ENCODE measurements at places on chromosomes 5 and 9. TPM values are rescaled to one million over a fixed set of nuclear protein-coding genes. Genes with fewer than 3 reads are reported as not detected.

SPARC gene
- 115 TPM for total RNA-seq

LCNL1 gene
- not detected for total RNA-seq

ATG10 gene
- 3.2 TPM for total RNA-seq

ARSI gene
- total RNA-seq: 0.51 TPM

- H3K4me1 ChIP-seq: no peaks in the 10 kb centered on the region
- H3K4me3 ChIP-seq: no peak overlapping the region
- no peak overlapping the region for H3K27ac ChIP-seq
- DNase-seq: no peak
- no peaks in the 10 kb centered on the region for H3K27me3 ChIP-seq
- no peaks in the 10 kb centered on the region for H3K36me3 ChIP-seq
These were observed 31.8 kb upstream of the RXRA start for GRCh38 chr9:134294153-134295071.

- H3K4me1 ChIP-seq: no peaks in the 10 kb centered on the region
- no peak overlapping the region for H3K4me3 ChIP-seq
- no peaks in the 10 kb centered on the region for H3K27me3 ChIP-seq
- H3K36me3 ChIP-seq: no peaks in the 10 kb centered on the region
- H3K27ac ChIP-seq: no peak overlapping the region
These were observed 93.5 kb upstream of the SHB start for GRCh38 chr9:38162332-38163211.

- H3K27ac ChIP-seq: no peak overlapping the region
- H3K27me3 ChIP-seq: no peaks in the 10 kb centered on the region
- H3K36me3 ChIP-seq: no peaks in the 10 kb centered on the region
- DNase-seq: no peak
- no peak overlapping the region for H3K4me3 ChIP-seq
- no peaks in the 10 kb centered on the region for H3K4me1 ChIP-seq
These were observed 33.0 kb upstream of the RASGRF2 start for GRCh38 chr5:80926979-80927656.

DNA sequence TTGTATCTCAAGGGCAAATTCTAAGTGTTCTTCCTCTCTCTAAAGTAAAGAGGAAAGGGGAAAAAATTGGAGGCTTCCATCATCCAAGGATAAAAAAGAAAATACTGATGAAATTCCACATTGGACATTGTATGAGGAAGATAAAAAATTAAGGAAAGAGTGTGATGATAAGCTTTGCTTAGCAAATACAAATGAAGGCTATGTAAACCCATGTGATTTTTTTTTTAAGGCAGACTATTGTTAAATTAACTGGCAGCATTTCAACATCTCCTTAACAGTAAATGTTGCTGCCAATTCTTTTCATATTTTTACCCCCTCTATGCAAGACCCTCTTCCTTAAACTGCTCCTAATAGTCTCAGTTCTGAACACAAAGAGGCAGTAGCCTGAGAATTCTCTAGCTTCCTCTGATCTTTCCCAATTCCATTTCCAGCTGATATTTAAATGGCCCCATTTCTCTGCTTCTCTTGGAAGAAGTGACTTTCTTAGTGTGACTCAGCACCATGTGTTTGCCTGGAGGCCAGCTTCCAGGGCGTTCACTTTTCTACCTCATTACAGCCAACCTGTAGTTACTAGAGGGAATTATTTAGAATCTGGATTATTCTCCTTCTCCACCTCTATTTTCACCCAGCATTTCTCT is 159.7 kb downstream of the TLE1 start:
- no peaks in the 10 kb centered on the region for H3K27me3 ChIP-seq
- H3K4me3 ChIP-seq: no peak overlapping the region
- no peak overlapping the region for H3K27ac ChIP-seq
- DNase-seq: no peak
- H3K36me3 ChIP-seq: no peaks in the 10 kb centered on the region
- peaks cover 6% of the 10 kb centered on the region for H3K4me1 ChIP-seq

GRCh38 chr9:112898872-112899311 is 8.2 kb upstream of the SLC46A2 start:
- H3K4me3 ChIP-seq: no peak overlapping the region
- no peaks in the 10 kb centered on the region for H3K27me3 ChIP-seq
- H3K4me1 ChIP-seq: no peaks in the 10 kb centered on the region
- H3K27ac ChIP-seq: no peak overlapping the region

DNA sequence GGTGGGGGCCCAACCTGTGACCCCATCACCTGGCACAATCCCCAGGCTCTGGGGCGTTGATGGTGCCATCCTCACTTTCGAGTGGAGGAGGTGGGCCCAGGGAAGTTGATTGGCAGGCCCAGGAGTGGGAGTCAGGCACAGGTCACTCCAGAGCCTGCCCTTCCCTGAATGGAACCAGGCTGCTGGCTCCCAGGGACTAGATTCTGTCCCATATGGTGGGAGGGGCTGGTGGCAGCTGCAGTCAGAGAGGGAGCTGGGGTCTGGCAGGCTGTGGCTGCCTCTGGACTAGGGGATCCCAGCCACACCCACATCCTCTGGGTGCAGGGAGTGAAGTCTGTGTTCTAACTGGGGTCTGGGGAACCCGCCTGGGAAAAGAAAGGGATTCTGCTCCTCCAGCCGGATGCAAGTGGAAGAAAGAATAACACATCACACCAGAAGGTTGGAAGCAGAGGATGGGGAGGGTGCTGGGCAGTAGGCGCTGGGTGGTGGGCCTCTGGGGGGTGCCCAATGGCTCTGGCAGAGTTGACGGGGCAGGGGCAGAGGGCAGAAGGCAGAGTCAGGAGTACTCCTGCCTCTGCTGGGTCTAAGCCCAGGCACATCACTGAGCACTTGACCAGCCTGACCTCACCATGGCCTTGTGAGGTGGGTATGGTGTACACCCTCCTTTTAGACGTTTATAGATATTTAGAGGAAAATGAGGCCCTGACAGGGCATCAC is 25.8 kb downstream of the CEL start:
- H3K4me1 ChIP-seq: no peaks in the 10 kb centered on the region
- no peak for DNase-seq
- no peak overlapping the region for H3K4me3 ChIP-seq
- H3K27me3 ChIP-seq: no peaks in the 10 kb centered on the region

GRCh38 chr9:69293156-69293555 is 31.9 kb upstream of the ENTREP1 start:
- H3K4me1 ChIP-seq: no peaks in the 10 kb centered on the region
- H3K27me3 ChIP-seq: no peaks in the 10 kb centered on the region
- H3K4me3 ChIP-seq: no peak overlapping the region
- no peak overlapping the region for H3K27ac ChIP-seq

GRCh38 chr5:88824892-88825583 is 57.9 kb downstream of the MEF2C start:
- H3K27ac ChIP-seq: peak overlapping the region; percentile 16
- no peak for DNase-seq
- no peak overlapping the region for H3K4me3 ChIP-seq
- H3K36me3 ChIP-seq: no peaks in the 10 kb centered on the region
- H3K27me3 ChIP-seq: no peaks in the 10 kb centered on the region
- H3K4me1 ChIP-seq: no peaks in the 10 kb centered on the region

DNA sequence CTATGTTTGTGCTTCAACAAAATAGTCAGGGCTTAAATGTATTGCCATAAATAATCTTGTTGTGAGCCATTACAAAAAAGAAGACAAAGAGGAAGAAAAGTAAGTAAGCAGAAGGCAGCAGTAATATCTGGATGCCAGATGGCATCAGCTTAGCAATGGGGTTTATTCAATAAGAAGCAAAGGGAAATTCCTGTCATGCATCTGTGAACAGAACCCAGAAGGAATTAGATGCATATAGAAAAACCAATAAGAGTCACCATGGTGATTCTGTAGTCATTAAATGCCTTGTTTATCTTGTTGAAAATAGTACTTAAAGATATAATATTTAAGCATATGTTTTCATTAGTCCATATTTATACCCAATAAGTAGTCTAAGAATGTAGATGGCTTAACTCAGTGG is 216.0 kb downstream of the ADAMTSL1 start:
- H3K4me3 ChIP-seq: no peak overlapping the region
- no peak overlapping the region for H3K27ac ChIP-seq
- H3K4me1 ChIP-seq: no peaks in the 10 kb centered on the region
- no peaks in the 10 kb centered on the region for H3K27me3 ChIP-seq
- H3K36me3 ChIP-seq: no peaks in the 10 kb centered on the region
- DNase-seq: no peak

- no peak for DNase-seq
- H3K27me3 ChIP-seq: no peaks in the 10 kb centered on the region
- no peak overlapping the region for H3K4me3 ChIP-seq
- no peak overlapping the region for H3K27ac ChIP-seq
- peaks cover 7% of the 10 kb centered on the region for H3K36me3 ChIP-seq
These were observed 43.0 kb downstream of the LRSAM1 start for GRCh38 chr9:127494304-127494702.

- H3K27me3 ChIP-seq: no peaks in the 10 kb centered on the region
- H3K4me3 ChIP-seq: no peak overlapping the region
- no peak overlapping the region for H3K27ac ChIP-seq
These were observed 275.2 kb upstream of the DMAC1 start for GRCh38 chr9:8074713-8075286.

- DNase-seq: no peak
- H3K36me3 ChIP-seq: no peaks in the 10 kb centered on the region
- no peak overlapping the region for H3K4me3 ChIP-seq
- no peak overlapping the region for H3K27ac ChIP-seq
These were observed 34.3 kb upstream of the NR3C1 start for GRCh38 chr5:143437666-143438273.

DNA sequence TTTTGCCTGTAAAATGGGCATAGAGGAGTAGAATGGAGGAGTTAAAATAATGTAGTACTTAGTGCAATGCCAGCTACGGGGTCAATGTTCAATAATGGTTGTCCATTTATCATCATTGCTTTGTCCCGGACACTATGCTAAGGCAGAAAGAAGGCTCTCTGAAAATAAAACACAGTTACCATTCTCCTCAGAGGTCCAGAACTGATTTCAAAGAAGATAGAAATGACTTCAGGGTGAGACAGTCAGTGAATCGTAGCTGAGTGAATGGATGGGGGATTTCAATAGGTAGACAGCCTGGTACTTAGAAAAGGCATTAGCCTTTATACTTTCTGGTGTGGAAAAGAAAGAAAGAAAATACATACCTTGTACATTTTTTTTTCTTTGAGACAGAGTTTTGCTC is 1.2 kb upstream of the AK3 start:
- H3K36me3 ChIP-seq: no peaks in the 10 kb centered on the region
- no peak overlapping the region for H3K4me3 ChIP-seq
- DNase-seq: no peak
- no peaks in the 10 kb centered on the region for H3K4me1 ChIP-seq
- H3K27ac ChIP-seq: peak overlapping the region; percentile 99

DNA sequence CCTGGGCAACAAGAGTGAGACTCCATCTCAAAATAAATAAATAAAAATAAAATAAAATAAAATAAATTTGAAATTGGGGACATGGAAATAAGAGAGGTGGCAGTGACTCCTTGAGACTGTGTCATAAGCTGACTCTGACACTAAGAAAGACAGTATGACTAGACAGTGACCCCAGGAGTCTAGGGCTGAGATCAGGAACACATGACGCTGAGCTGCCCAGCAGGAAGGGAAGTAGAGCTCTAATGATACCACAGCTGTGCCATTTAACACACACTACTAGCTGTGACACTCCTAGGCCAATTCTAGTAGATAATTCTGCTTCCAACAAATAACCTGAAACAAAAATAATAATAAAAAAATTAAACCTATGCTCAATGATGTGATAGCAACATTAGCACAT is 293.0 kb downstream of the SEC61B start:
- no peaks in the 10 kb centered on the region for H3K27me3 ChIP-seq
- DNase-seq: no peak
- no peaks in the 10 kb centered on the region for H3K4me1 ChIP-seq
- no peak overlapping the region for H3K27ac ChIP-seq

GRCh38 chr5:113572716-113573115 is 59.2 kb downstream of the YTHDC2 start:
- H3K36me3 ChIP-seq: peaks cover 32% of the 10 kb centered on the region
- H3K27me3 ChIP-seq: no peaks in the 10 kb centered on the region
- no peak overlapping the region for H3K4me3 ChIP-seq
- DNase-seq: no peak

GRCh38 chr9:70205366-70206020 is 53.3 kb upstream of the SMC5 start:
- H3K27ac ChIP-seq: no peak overlapping the region
- H3K4me3 ChIP-seq: no peak overlapping the region
- no peaks in the 10 kb centered on the region for H3K4me1 ChIP-seq
- no peaks in the 10 kb centered on the region for H3K36me3 ChIP-seq

GRCh38 chr9:100573655-100574260 is 4.1 kb upstream of the CAVIN4 start:
- H3K4me1 ChIP-seq: no peaks in the 10 kb centered on the region
- no peaks in the 10 kb centered on the region for H3K27me3 ChIP-seq
- H3K36me3 ChIP-seq: no peaks in the 10 kb centered on the region
- no peak overlapping the region for H3K27ac ChIP-seq
- DNase-seq: no peak

DNA sequence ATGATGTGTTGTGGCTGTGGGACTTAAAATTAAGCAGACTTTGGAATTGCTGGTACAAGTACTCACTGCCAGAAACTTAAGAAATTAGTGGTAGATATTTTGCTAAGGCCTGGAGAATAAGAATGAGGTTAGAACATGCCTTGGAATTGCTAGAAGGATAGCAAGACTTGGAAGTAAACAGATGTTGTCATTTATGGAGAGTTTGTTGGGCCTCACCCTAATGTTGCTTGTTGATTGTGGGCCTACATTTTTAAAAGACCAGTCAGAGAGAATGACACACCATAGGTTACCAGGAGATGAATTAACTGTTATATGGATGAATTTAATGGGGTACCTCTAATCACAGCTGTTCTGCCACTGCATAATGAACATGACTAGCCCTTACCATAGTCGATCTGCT is 120.1 kb upstream of the GAS1 start:
- DNase-seq: no peak
- H3K4me3 ChIP-seq: no peak overlapping the region
- no peaks in the 10 kb centered on the region for H3K36me3 ChIP-seq
- no peak overlapping the region for H3K27ac ChIP-seq

GRCh38 chr9:37105234-37105633 is 15.1 kb upstream of the ZCCHC7 start:
- no peaks in the 10 kb centered on the region for H3K27me3 ChIP-seq
- no peaks in the 10 kb centered on the region for H3K4me1 ChIP-seq
- DNase-seq: no peak

GRCh38 chr9:116312221-116312620 is 158.6 kb downstream of the PAPPA start:
- no peak overlapping the region for H3K4me3 ChIP-seq
- H3K36me3 ChIP-seq: no peaks in the 10 kb centered on the region
- H3K27me3 ChIP-seq: no peaks in the 10 kb centered on the region
- no peaks in the 10 kb centered on the region for H3K4me1 ChIP-seq
- DNase-seq: no peak

GRCh38 chr9:91894536-91894935 is 55.5 kb downstream of the ROR2 start:
- no peaks in the 10 kb centered on the region for H3K27me3 ChIP-seq
- DNase-seq: no peak
- no peak overlapping the region for H3K4me3 ChIP-seq
- H3K27ac ChIP-seq: no peak overlapping the region

- no peak overlapping the region for H3K27ac ChIP-seq
- no peaks in the 10 kb centered on the region for H3K36me3 ChIP-seq
- no peak for DNase-seq
- H3K27me3 ChIP-seq: no peaks in the 10 kb centered on the region
- H3K4me3 ChIP-seq: no peak overlapping the region
These were observed 59.6 kb upstream of the C5orf58 start for GRCh38 chr5:170173227-170173626.
